Urinary bladder (tissue), 4 donors: ENCODE measurements at places on chromosomes 7 and 10. TPM values are rescaled to one million over a fixed set of nuclear protein-coding genes. Genes with fewer than 3 reads are reported as not detected.

DNA sequence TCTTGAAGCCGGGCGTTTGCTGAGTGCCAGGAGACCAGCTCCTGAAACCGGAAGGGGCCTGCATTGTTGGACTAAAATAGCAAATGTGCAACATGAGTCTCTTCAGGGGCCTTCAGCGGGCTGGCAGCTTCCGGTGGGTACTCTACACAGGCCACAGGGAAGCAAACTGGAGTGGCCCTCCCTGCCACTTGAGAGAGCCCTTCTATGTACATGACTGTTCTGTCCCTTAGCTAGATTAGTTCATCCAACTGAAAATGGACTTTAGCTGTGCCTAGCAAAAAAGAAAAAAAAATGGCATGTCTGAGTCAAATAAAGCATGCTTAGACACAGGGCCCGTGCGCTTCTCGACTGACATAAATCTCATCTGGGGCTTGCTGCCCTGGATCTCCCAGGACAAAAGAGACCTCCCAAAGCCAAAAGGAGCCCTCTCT is 115.3 kb upstream of the TCF7L2 start:
- DNase-seq, result no peak

The KCNMA1 gene
- polyA plus RNA-seq, result 107 TPM

The PON3 gene
- polyA plus RNA-seq, result 3.7 TPM

The CALCR gene
- polyA plus RNA-seq, result not detected

The CRTAC1 gene
- 7.5 TPM for polyA plus RNA-seq

- no peak for DNase-seq
Measured at GRCh38 chr7:115267503-115267902, 345.6 kb downstream of the MDFIC start.

The TCAF2 gene
- polyA plus RNA-seq, result 3.1 TPM

DNA sequence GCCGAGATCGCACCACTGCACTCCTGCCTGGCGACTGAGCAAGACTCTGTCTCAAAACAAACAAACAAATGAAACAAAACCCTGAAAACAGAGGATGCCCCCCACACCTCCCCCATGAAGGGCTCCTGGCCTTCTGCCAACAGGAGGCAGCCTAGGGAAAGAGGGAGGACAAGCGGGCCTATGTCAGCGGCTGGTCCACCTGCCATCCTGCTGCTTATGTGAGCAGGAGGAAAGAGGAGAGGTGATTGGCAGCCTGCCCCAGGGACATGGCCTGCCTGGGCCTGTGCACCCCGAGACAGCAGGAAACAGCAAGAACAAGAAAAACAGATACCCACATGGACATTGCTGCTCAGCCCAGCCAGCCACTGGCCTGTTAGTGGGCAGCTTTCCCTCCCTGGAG is 9.1 kb upstream of the ZNF316 start:
- DNase-seq, result peak; percentile 5

The DBNL gene
- polyA plus RNA-seq, result 111 TPM

DNA sequence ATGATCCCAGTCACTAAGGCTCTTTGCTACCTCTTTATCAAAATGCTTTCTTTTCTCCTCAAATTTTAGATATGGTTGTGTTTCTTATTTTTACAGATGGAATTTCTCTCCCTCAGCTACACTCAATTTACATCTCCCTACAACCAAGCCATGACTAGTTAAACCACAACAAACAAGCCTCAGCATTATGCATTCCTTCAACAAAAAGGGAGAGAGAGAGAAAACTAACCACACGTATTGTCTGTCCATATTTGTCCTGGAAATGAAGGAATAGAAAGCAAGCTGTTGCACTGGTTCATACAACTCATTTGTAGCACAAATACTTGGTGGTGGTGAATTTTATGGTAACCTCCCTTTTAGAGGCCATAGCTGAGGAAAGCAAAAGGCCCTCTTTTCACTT is 286.4 kb downstream of the AHR start:
- DNase-seq, result no peak

DNA sequence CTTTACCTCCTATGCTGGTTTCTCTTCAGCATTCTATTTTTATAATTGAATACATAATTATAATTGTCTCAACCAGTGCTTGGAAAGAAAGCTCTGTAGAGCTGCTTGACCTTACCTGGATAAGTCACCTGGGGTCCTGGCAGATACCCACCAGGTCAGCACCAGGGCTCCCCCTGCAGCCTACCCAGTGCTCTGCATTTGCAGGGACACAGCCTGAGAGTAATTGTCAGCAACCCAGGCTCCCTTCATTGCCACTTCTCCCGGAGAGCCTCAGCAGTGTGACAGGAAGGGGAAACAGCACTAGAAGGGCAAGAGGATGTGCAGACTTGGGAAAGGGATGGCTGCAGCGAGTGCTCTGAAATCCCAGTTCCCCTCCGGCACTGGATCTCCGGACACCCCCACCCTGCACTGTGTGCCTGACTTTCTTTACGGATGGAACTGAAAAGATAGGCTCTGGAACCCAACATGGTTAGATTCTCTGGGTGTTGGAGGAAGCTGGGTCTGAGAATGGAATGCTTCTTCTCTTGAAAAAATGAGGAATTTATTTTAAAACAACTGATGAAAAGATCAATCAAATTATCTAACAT is 11.4 kb upstream of the PAX4 start:
- no peak for DNase-seq

DNA sequence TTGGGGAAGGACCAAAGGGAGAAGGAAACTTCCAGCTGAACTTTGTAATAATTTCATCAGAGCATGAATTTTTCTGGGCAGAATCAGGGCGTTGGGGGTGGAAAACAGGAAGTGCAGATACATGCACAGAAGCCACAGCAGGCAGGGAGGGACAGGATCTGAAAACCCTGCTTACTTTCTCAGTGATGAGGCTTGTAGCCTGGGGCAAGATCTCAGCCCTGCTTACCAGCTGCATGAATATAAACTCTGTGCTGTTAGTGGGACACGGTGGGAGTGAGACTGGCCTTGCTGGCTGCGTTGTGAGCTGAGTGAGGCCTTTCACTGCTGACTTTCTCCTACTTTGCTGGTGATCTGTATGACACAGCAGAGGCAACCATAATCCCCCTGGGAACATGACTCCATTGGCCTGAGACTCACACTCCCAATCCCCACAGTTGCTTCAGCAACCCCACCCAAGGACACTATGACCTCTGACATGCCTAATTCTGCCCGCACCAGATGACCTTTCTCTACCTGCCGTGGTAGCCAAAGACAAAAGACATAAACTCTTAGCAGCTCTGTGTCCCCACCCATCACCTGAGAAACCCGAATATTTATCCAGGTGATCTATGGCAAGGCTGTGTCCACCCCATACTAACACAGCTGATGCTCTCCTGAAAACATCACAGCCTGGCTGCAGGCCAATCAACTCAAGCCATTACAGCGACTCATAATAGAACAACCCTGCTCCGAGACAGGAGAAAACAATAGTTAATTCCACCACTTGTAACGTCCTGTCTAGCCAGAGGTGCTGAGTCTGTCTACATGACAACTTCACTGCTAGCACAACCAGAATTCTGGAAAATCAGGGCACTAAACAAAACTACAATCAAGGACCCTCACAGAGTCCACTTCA is 190.7 kb upstream of the CHRM2 start:
- DNase-seq, result no peak

GRCh38 chr10:11893749-11894278 is 70.7 kb downstream of the PROSER2 start:
- DNase-seq, result no peak

DNA sequence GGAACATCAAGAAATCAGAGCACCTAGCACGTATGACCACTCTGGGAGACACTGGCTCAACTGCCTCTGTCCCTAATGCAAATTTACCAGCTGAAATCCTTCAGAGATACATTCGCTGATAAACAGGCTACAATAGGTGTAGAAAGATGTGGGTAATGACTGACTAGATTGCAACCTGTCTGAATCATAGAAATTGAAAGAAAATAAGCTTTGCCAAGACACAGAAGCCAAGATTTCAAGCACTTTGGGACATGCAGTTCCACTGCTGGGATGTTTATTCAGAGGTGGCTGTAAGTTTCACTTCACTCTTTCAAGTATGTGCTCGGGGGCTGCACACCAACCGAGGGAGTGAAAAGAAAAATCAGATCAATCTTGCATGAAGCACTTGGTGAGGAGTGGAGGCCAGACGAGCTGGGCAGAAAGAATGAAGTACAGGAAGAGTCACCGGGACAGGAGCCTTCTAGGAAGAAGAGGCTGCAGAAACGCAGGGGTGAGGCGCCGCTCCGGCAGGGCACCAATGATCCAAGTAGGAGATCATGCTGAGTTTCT is 276.7 kb downstream of the PARD3 start:
- DNase-seq, result no peak

DNA sequence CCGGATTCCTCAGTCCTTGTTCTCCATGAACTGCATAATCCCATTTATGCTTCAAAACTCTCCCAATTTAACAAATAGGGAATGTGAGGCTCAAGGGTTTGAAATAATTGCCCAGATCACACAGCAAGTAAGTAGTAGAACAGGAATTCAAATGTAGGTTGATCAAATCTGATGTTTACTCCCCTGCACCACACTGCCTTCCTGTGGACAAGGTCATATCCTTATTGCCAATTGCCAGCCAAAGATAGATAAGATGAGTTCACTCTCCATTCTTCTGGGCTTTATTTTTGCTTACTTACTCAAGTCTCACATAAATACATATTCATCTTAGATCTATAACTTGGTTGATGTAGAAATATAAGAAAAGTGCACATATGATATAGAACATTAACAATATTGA is 435.2 kb upstream of the ETV1 start:
- no peak for DNase-seq

GRCh38 chr10:44961931-44962750 is 2.5 kb downstream of the RASSF4 start:
- DNase-seq, result no peak

DNA sequence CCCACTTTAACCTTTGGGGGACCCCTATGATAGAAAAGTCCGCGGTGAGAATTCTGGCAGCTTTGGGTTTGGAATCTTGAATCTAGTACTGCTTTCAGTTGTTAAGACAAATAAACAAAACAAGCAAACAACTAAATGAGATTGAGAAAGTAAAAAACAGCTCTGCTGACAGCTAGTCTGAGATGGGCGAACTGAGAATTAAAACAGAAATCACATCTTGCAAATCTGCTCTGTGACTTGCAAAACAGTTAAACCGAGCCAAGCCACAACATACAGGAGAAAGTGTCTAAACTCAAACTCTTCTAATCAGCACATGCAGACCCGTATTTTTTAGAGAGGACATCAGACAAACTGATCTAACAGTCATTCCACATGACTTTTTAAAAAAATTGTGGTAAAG is 110.4 kb downstream of the SH2D4B start:
- no peak for DNase-seq

- no peak for DNase-seq
Measured at GRCh38 chr7:46203926-46204325, 282.9 kb upstream of the IGFBP3 start.

DNA sequence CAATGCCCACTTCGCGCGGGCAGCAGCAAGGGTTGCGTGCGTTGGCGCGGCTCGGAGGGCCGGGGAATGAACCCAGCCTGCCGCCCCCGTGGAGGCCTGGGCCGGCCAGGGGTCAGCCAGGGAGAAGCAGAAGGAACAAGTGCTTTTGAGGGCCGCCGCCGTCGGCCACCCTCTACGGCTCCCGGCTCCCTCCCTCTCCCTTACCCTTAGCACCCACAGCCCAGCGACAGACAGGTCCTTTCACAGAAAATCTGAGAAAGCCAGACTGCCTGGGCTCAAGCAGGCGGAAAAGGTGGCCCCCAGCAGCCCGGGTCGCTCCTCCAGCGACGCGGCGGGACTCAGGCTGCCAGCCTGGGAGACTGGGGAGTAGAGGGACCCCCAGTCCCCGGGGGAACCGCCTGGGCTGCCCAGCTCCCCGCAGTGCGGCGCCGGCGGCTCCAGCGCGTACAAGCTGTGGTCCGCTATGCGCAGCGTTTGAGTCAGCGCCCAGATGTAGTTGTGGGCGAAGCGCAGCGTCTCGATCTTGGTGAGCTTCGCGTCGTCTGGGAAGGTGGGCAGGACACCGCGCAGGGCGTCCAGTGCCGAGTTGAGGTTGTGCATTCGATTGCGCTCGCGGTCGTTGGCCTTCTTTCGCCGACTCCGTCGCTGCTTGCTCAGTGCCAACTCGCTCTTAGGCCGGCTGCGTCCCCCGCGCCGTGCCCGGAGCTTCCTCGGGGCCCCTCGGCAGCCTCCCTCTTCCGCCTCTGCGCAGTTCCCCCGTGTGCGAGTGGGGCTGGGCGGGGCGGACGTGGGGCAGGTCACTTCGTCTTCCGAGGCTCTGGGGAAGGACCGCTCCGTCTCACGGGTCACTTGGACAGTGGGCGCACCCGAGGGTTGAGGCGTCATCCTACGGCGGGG is 815 bp downstream of the NEUROG3 start:
- DNase-seq, result no peak

DNA sequence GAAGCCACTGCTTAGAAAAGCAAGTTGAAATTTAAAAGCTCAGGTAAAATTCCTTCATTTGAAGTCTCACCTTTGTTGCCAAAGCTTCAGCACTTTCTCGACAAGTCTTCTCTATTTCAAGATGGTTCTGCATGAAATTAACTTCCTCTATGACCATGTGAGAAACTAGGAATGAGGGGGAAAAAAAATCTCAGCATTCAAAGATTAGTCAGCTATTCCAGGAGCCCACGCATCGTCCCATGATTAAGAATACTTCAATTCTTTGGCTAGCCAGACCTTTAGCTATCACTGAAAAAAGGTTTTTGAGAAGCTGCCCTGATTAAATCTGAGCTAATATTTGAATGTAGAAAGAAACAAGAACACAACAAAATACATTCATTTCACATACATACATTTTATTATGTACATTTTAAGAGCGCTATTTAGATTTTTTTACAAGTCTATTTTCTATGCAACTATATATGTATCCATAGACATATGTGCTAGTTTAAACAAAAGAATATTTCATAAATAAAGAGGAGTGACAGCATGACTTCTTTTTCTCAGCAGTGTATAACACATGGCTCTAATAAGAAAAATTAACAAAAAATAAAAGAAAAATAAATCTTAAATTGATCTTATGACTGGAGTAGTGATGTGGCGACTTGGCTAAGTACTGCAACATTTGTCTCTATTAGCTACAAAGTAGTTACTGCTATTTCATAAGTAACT is 44.8 kb downstream of the SHTN1 start:
- DNase-seq, result no peak
